Epithelial cell of esophagus (primary cell): ENCODE measurements at places on chromosomes 1 and 21.

- DNase-seq: peak; percentile 11
Observed at GRCh38 chr1:63466759-63467158, 56.3 kb downstream of the ITGB3BP start.

- no peak for DNase-seq
Observed at GRCh38 chr1:160423966-160424365, 23.6 kb downstream of the VANGL2 start.

DNA sequence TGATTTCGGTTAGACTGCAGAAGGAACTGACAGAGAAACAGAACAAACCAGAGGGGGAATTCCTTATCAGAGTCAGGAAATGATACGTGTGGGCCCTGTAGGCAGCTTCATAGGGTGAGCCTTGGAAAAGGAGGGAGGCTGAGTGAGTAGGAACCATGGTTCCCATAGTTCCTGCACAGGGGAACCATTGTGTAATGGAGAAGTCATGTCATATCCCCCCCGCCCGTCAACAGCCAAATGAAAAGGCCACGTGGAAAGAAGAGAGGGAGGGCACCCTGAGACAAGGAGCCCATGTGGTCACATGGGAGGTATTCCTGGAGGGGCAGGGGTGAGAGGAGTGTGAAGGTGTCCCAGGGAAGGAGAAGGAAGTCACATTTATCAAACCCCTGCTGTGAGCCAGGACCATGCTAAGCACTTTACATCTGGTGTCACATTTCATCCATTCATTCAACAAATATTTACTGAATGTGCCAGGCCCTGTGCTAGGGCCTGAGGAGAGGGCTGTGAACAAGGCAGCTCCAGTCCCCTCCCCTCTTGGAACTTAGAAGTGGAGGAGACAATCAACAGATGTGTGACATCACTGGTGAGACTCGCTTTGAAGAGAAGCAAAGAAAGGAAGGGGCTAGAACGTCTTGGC lies 15.7 kb upstream of the FGR start:
- peak; percentile 68 for DNase-seq

- no peak for DNase-seq
Observed at GRCh38 chr21:34844924-34845238, 176.1 kb downstream of the CLIC6 start.

GRCh38 chr21:42311816-42312625 lies 3.2 kb downstream of the TFF3 start:
- DNase-seq: no peak

GRCh38 chr21:45618287-45618686 lies 25.2 kb upstream of the PCBP3 start:
- DNase-seq: no peak

DNA sequence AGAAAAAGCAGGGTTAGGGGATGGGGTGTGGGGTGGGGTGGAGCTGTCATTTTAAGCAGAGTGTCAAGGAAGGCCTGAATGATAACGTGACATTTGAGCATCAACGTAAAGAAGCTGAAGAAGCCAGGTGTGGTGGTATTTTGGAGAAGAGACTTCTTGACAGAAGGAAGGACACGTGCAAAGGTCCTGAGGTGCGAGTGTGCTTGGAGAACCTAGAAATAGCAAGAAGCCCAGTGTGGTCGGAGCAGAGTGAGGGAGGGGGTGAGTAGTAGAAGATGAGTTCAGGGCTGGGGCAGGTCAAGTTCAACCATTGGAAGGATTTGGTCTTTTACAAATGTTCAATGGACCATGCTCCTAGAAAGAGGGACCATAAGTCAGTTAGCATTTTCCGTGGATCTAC lies 140.2 kb upstream of the ZBTB40 start:
- DNase-seq: no peak

DNA sequence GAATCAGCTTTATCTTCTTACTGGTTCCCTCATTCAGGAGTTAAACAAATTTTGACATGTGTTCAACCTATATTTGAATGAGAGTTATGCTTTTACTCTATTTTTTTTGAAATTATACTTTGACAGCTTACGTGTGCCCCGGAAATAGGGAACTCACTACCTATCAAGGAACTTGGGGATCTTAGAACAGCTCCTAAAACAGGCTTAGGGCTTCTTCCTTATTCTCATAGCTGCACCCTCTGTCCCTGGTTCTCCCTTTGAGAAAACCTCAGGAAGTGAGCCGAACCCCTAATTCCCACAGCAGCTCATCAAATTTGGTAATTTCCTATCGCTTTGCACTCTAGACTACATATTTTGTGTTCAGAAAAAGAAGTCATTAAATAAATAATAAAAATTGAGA lies 81.2 kb upstream of the RUNX3 start:
- DNase-seq: no peak

DNA sequence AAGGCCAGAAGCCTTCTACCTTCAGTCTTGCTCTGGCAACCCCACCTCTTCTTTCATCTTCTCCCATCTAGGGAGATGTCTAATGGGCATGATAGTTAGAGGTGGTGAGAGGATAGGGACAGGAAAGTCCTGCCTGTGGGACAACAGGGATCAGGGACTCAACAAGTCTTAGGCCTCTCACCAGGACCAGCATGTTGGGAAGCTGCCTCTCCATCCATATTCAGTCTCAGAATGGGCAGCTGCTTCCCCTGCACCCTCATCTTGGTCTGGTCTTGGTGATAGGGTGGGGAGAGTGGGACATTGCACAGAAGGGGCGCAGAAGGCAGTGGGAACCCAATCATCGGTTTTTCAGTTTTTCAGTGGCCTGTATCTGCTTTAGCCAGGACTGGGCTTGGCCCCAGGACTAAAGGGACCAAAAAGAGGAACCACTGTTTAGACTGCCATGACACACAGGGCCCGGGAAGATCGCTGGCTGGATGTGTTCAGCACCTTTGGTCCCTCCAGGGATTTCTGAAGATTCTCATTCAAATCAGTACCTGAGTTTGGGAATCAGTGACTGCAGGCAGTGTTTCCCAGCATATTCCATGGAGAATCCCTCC lies 12.7 kb downstream of the RHEX start:
- no peak for DNase-seq

DNA sequence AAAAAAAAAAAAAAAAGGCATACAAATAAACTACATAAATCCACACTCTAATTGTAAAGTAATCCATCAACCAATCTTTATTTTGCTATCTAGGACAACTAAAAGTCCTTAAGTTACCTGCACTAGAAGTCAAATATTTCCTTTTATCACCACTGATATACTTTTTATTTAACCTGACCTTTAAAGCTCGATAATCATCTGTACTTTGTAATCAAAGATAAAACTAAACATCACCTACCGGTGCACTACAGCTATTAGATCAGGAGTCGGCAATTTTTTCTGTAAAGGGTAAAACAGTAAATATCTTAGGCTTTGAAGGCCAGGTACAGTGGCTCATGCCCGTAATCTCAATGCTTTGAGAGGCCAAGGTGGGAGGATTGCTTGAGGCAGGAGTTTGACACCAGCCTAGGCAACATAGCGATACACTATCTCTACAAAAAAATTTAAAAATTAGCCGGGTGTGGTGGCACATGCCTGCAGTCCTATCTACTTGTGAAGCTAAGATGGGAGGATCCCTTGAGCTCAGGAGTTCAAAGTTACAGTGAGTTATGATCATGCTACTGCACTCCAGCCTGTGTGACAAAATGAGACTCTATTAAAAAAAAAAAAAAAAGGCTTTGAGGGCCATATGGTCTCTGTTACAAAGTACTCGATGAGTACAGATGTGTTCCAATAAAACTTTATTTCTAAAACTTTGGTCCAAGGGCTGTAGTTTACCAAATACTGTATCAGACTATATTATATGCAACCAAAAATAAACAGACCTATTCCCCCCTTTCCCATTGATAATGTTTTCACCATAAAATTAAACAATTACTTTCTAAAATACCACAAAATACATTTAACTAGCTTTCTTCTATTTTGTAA lies 47.1 kb downstream of the TESK2 start:
- DNase-seq: no peak

- DNase-seq: no peak
Observed at GRCh38 chr1:62288224-62288623, 31.0 kb downstream of the KANK4 start.

- no peak for DNase-seq
Observed at GRCh38 chr1:183293241-183293640, 107.2 kb downstream of the LAMC2 start.
